ENCODE measurements at places on chromosomes 4 and X.

DNA sequence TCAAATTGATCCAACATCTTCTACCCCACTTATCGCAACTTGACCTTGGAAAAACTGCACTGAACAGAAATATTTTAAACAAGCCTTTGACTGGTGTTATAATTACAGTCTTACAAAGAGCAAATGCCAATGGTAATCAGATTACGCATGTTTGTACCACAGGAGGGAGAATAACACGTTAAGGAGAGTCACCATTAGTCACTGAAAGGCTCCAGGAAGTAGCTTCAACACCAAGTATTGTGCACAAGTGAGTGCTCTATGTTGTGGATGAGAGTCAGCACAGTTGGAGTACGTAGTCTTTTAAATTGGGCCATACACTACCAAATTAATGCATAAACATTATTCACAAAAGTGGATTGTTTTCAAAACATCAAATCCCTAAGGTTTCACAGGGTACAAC is 1081.5 kb upstream of the TENM3 start:
- DNase-seq = no peak

GRCh38 chrX:16788477-16788876 is 2.2 kb downstream of the TXLNG start:
- DNase-seq = no peak

GRCh38 chrX:129957241-129958082 is 25.0 kb upstream of the BCORL1 start:
- no peak for DNase-seq

- DNase-seq = no peak
Measured at GRCh38 chrX:15854080-15854655, 445 bp downstream of the AP1S2 start.

DNA sequence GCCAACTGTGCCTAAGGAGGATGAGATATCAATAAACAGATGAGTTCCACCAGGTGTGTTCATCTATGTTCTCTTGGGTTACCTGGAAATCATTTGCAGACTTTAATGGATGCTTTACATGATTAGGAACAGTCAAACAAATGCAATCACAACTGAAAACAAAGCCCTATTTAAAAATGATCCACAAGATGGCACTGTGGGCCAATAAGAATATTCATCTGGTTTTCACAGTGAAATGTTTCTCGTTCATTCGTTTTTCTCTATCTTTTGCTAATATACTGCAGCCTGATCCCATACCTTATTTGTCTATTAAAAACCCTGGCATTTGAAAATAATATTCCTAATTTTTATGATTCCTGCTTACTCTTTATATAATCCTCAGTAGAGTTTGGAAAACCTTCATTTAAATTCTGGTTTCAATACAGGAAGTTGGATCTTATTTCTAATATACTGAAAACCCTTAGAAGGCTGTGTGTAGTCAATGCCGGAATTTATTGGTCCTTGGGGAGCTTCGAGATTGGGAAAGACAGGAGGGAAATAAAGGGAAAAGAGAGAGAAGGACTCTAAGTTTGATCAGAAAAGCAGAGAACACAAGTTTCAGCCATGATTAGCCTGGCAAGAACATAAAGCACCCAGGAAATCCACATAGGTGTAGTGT is 63.8 kb upstream of the TAPT1 start:
- DNase-seq = peak; percentile 62

DNA sequence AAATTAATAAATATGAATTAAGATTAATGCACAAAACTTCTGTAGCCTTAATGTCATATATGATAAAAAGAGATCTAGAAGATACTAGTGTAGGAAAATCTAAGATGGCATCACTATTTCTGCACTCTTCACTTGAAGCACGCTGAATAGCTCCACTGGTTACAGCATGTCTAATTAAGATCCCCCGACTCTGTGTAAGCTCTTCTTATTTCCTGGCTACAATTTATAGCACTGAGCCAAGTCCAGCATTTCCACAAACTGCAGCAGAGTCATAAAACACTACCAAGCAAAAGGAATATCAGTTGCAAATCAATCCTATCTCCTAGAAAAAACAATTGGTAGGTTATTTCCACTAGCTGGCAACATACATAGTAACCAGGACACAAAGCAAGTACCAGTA is 1.3 kb upstream of the CCNA2 start:
- no peak for DNase-seq

DNA sequence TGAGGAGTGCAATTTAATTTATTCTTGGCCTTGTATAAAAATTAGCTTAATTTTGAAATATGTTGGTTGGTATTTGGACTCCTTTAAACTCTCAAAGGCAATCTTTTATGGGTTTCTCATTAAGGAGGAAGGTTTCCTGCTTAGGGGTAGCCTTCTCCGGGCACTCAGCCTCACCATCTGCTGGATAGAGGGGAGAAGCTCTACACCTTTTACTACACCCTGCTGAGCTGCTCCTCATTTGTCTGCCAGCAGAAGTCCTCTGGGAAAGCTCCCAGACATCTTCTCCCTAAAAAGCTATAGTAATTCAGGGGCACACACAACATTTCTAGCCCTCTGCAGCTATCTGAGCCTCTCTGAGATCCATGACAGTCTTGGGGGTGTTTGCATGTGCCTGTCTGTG is 179.1 kb downstream of the SOWAHB start:
- no peak for DNase-seq

DNA sequence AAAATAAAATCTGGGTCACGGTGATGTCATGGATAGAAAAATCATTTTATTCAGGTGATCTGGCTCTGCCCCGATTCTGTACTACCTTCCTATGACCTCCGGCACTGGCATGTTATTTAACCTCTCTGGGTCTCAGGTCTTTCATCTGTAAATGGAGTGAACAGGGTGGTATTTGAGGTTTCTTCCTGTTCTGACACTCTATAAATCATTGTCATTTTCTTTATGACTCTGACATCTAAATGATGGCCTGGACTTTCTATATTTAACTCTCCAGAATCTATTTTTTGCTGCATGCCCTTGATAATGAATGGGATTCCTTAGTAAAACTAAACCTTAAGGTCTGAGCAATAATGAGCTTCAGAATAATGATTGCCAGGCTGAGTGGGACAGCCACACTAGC is 422.0 kb upstream of the CNKSR2 start:
- DNase-seq = no peak

DNA sequence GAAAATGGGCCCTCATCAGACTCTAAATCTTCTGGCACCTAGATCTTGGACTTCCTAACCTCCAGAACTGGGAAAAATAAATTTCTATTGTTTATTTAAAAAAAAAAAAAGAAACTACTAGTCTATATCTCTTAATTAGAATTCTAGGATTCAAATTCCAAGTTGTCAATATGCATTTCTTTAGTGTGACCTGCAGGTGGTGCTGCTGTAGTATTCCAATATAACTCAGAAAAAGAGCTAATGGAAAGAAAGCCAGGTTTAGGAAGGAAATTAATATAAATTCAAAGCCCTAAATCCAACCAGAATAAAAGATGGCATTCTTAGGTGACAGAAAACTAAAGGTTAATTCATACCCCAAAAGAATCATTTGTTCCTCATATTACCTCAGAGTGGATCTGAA is 80.0 kb upstream of the NALF2 start:
- DNase-seq = no peak

DNA sequence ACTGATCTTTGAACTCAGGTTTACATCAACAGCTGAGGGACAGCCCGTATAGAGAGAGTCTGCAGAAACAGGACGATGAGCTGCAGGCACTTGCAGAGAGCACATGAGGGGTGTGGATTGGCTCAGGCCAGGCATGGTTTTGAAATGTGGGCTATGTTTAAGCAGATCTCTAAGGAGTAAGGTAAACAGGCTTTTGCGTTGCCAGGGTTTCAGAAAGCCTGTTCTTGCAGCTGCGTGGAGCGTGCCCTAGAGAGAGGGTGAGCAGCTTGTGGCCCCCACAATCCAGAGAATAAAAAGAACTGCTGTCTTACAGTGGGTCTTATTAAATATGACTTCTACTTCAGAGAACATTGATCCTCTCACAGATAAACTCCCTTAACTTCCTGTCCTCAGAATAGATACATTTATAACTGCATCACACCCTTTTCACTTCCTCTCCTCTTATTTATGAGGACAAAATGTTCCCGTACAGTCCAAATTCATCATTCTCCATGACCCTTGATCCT is 64.1 kb downstream of the TMA16 start:
- DNase-seq = no peak

GRCh38 chr4:137967480-137968190 is 274.5 kb downstream of the SLC7A11 start:
- DNase-seq = no peak

- DNase-seq = no peak
Measured at GRCh38 chrX:50157545-50158135, 43.2 kb downstream of the AKAP4 start.

DNA sequence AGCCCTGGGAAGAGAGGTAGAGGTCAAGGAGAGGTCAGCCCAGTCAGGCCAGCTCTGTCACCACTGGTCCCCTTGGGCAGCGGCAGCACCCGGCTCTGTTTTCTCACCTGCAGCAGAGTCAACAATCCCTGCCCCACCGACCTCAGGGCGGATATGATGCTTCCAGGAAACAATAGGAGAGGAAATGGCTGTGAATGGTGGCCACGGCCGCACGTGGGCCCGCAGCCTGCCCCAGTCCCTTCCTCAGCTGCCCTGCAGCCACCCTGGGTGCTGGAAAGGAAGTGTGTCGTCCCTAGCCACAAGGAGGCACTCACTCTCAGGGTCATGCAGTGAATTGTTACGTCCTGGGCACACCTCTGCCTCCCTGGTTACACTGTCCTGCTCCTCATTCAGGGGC is 92.5 kb upstream of the ENPP6 start:
- no peak for DNase-seq

- DNase-seq = no peak
Measured at GRCh38 chr4:183078634-183079033, 20.4 kb upstream of the WWC2 start.

DNA sequence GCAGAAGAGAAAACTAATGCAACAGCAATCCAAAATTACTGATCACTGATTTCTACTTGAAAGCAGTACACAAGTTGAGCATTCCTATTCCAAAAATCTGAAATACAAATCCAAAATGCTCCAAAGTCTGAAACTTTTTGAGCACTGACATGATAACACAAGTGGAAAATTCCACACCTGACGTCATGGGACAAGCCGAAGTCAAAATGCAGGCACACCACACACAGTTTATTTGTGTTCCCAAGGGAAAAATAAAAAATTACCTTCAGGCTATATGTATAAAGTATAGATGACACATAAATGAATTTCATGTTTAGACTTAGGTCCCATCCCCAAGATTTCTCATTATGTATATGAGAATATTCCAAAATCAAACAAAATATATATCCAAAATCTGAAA is 20.7 kb downstream of the ANKRD50 start:
- DNase-seq = no peak

DNA sequence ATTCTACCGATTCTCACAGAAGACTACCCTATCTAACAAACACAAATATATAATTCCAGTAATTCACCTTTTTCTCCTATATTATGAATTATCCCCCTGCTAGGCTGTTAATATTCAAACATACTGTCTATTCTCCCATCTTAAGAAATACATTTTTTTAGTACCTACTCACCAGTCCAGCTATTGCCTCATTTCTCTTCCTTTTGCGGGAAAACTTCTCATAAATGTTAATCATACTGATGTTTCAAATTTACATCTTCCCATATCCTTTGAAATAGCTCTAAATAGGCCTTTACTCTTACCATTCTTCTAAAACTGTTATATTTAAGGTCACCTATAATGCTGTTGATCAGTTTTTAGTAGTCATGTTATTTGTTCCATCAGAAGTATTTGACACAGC is 759.1 kb upstream of the SLIT2 start:
- DNase-seq = no peak

DNA sequence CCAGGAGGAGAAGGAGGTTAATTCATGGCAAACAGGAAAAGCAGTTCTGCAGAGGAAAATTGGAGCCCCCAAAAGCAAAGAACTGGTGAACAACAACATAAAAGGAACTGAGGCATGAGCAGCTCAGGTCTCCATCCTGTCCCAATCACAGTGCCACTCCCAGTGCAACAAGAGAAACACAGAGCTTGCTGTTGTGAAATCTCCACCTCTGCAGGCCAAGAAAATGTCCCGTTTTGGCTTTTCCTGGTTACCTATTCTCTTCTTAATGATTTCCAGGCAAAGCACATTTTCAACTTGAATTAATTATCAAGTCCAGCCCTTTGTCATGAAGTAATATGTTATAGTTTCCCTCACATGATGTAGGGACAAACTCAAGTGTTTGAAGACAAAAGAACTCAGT is 778 bp downstream of the C1QTNF7 start:
- DNase-seq = no peak

DNA sequence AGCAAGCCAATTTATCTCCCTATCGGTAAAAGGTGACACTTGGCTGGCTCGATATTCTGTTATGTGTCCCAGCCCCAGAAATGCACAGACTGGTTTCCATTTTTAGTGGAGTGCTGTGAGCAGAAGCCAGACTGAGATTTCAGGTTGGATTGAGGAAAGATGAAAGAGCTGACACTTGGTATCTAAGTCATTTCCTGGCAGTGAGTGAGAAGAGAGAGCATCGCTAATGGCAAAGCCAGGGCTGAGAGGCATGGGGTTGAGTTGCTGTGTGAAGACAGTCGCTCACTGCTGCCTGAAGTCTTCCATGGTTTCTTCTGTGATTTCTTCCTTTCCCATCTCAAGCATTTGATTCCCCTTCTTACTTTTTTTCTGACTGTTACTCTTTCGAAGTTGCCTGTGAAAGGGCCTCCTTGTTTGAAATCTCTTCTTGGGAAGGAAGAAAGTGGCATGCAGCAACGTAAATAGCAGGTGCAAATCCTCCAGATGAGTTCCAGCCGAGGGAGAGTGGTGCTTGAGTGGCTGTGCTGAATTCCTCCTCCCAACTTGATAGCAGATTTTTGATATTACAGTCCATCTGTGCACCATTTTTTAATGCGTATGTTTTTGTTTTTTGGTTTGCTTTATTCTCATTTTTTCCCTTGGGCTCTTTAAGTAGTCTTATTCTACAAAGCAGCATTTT is 109.2 kb upstream of the LIMCH1 start:
- DNase-seq = no peak

GRCh38 chr4:174538123-174538875 is 16.0 kb upstream of the HPGD start:
- DNase-seq = no peak

GRCh38 chrX:30278365-30278764 is 30.8 kb downstream of the NR0B1 start:
- DNase-seq = no peak
